ENCODE measurements at places on chromosomes 13 and 19.

GRCh38 chr19:58397533-58398037 is 2.1 kb downstream of the RNF225 start:
- no peak for DNase-seq

- no peak for DNase-seq
These were observed 4.8 kb downstream of the KCNC3 start for GRCh38 chr19:50324331-50324730.

- DNase-seq = no peak
These were observed 14.6 kb downstream of the SIGLEC7 start for GRCh38 chr19:51156710-51157109.

GRCh38 chr13:38943231-38943630 is 47.4 kb downstream of the STOML3 start:
- DNase-seq = no peak

DNA sequence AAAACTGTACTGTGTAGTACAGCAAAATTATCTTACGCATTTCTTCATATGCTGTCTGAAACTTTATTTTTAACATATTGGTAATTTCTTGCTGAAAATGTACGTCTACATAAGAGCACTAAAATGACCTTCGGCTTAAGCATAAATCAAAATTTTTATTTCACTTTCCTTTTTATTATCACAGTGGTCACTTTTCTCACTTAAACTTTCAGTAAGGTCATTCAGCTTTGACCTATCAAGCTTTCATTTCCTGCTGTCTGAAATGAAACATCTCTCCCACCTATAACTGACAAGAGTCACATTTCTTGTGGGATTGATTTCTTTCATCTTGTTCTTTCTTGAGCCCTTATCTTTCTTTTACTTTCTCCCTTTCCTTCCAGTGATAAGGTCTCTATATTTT is 2212.7 kb upstream of the PCDH20 start:
- DNase-seq = no peak

- no peak for DNase-seq
These were observed 7.1 kb downstream of the GPR108 start for GRCh38 chr19:6730153-6730804.

DNA sequence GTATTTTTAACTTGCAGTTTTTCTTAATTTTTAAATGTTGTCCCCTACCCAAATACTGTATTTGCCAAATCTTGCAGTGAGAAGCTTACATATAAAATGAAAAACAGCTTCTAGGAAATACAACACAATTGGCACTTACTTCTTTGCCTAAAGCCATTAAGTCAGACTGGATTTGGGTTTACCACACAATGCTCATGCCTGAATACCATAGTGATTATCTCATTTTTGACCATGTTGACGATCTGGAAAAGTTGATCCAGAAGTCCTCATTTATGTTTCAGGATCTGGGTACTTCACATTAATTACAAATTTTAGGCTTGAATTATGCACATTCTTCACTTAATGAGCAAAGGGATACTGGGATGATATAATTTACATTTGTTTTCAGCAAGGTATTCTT is 2.4 kb downstream of the RNF6 start:
- no peak for DNase-seq

- no peak for DNase-seq
These were observed 754 bp upstream of the CHERP start for GRCh38 chr19:16542910-16543472.

GRCh38 chr13:82358284-82358683 is 1524.0 kb downstream of the SLITRK1 start:
- no peak for DNase-seq

- DNase-seq = peak; percentile 71
These were observed 4.7 kb downstream of the ALOX5AP start for GRCh38 chr13:30739761-30740642.

DNA sequence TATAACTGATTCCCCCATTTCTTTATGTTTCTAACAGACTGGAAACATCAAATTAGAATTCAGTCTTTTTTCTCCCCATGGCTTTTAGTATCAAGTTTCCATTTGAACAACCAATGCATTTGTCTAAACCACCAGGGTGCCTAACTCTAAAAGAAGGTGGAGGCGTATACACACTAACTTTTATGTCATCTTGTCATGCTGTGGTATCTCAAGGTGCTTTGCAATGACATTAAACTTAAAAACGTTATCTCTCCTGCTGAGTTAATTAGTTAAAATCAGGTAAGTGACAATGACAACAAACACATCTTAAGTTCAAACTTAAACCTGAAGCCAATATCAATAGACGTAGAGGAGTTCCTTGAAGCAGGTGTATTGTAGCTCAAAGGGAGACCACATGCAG is 1001.7 kb downstream of the PCDH17 start:
- DNase-seq = no peak

DNA sequence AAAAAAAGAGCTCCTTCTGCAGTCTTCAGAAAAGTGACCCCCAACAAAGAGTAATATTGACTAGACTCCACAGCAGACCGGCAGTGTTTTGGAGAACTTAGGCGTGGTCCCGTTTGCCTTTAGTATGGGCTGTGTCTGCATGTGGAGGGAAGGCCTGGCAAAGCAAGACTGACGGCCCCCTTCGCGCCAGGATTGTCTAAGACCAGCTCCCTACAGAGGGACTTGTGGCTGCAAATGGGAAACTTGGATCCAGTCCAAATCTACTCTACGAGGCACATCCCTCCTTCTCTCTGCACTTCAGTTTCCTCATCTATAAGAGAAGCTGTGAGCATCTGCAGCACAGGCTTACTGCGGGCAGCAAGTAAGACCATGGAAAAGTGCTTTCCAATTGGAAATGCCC is 350.0 kb downstream of the ZNF536 start:
- no peak for DNase-seq

- no peak for DNase-seq
These were observed 337.8 kb downstream of the IRS2 start for GRCh38 chr13:109448629-109449028.

DNA sequence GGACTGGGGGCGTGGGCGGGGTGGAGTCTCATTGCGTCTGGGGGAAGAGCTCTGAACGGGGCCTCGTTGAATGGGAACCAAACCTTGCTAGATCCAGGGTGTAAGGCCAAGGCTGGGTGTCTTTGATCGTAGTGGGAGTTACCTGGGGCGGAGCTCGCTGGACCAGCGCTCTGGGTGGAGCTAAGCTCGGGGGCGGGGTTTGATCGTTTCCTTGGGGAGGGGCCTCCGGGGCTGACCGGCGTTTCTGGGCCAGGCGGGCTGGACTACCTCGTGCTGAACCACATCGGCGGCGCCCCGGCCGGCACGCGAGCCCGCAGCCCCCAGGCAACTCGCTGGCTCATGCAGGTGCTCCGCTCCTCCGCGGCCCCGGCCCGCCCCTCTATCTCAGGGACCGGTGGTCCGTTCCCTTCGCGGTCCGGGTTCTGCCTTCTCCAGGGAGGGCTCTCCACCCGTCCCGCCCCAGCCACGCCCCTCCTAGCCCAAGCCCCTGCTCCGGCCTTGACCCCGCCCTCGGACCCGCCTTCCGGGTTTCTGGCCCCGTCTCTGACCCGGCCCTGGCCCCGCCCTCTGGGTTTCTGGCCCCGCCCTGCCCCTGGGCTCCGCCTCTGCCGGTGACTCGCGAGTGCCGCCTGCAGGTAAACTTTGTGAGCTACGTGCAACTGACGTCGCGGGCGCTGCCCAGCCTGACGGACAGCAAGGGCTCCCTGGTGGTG is 3.3 kb upstream of the RPL36 start:
- DNase-seq = peak; percentile 94

GRCh38 chr13:35793823-35794222 is 317.3 kb upstream of the MAB21L1 start:
- no peak for DNase-seq

GRCh38 chr13:43229506-43229905 is 206.1 kb downstream of the DNAJC15 start:
- no peak for DNase-seq

DNA sequence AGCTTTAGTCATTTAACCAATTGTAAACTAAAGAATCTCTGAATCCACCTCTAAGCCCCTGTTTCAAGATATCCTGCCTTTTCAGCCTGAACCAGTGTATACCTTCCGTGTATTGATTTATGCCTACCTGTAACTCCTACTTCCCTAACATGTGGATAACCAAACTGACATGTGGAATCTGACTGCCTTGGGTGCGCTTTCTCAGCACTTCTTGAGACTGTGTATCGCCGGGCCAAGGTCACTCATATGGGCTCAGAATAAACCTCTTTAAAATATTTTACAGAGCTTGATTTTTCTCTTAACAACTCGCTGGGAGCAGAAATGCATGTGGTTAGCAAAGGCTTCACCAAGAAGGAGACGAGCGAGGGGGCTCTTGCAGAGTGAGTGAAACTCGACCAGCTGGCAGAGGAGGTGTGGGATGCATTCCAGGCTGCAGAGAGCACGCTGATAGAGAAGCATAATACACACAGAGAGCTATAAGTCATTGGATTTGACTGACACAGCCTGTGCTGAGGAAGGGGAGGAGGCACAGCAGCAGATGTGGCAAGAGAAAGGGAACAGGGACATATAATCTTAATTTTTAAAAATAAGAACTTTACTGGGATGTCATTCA is 268.2 kb upstream of the MAB21L1 start:
- no peak for DNase-seq

DNA sequence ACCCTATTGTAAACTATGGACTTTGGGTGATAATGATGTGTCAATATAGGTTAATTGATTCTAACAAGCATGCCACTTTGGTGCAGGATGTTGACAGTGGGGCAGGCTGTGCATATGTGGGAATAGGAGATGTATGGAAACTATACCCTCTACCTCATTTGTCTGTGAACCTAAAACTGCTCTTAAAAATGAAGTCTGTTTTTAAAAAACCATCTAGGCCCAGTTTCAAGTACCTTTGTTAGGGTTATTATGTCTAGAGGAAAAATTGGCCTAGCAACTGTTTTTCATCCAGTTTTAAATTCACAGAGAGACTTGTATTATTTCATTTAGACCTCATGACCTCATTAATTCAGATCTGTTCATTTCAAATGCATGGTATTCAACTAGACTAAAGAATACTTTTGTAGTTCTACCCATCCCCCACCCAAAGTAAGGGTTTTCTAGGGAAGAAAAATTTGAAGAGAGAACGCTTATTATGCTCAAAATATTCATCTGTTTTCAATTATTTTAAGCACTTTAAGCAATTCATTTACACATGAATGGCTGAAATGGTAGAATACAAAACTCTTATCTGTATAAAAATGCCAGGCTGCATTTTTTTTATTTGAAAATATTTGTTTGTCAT is 1781.9 kb upstream of the MIR17HG start:
- DNase-seq = no peak

DNA sequence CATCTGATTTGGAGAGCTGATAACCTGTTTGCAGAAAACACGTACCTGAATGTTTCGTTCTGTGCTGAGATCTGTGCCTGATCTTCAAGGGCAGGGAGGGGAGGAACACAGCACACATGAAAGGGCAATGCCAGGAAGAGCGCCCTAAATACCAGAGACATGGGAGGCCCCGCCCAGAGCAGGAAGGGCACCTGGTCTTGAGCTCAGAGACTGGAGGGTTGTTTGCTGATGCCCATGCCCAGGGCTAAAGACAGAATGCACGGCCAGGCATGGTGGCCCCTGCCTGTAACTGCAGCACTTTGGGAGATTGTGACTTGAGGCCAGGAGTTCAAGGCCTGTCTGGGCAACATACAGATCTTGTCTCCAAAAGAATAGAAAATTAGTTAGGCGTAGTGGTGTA is 183.2 kb downstream of the TUBA3C start:
- no peak for DNase-seq

DNA sequence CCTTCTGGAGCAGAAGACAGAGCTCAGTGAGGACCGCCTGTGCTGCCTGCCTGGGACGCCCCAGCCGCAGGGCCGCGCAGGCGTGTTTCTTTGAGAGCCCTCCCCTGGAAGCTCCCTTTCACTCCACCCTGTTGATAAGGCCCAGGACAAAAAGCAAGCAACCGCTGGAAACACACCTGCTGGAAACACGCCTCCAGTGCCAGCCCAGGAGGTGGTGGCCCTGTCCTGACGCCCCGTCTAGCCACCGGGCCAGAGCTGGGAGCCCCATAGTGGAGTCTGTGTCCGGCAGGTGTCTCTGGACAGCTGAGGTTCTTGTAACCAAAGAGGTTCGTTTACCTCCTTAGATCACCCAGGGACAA is 173.8 kb downstream of the KATNAL1 start:
- DNase-seq = no peak

DNA sequence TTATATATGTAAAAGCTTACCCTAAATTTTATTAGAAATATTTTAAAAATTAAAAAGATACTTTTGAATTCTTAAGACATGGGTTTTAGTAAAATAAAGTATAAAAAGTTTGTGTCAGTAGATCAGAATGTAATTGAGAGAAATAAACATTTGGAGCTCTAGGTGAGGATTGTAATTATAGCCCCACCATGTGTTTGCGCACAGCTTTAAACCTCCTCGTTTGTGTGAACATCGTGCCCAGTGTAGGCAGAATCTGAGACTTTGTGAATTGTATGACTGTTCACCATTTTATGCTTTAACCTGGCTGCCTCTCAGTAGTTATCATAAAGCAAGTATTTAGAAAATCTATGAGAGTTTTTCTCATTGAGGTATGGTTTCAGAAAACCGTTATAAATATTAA is 29.1 kb downstream of the CUL4A start:
- no peak for DNase-seq

DNA sequence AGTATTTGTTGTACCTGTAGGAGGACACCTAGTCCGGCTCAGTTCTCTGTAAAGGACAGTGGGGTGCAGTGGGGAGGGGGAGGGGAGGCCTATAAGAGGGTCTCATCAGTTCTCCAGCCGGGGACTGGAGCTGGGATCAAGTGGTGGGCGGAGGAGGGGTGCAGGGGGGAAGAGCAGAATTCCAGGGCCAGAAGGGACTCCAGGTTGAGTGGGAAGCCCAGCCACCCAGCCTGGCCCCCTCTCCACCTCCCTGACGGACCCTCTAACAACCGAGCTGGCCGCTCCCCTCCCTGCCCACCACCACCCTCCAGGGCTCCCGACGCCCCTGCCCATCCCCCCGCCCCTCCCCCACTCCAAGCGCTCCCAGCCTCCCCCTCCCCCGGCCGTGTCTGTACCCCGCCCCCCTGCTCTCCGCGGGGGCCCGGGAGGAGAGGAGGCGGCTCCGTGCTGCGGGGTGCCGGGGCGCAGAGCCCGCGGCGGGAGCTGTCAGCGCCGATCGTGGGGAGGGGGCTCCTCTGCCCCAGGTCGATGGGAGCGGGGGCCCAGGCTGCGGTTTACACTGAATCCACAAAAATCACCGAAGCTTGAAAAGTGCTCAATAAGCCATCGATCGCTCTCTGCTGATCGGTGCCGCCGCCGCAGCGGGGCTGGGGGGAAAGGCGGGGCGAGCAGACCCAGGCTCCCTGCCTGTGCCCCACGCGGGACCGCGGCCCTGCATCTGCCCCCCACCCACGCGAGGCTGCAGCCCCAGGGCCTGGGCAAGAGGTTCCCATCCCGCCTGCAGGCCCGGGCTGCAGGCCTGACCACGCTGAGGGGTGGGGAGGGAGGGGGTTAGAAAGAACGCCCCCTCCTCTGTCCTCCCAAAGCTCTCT is 34.6 kb upstream of the ONECUT3 start:
- DNase-seq = no peak

Measured in GM06990 (cell line).